ENCODE measurements at places on chromosomes 11 and 22.

DNA sequence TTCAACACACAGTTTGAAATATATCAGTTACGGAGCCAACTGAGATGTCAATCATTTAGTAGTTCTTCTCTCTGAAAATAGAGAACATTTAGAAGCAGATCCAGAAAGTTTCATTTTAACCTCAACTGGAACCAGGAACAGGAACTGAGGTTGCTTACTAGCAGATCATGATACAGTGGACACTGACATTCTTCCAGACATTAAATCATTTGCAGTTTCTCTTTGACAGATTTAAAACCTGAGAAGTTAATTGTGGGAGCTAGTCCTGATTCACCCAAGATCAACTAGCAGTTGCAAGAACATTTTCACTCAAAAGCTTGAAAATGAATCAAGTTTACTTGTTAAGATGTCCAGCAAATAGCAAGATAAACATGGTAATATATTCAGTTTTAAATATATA is 135.4 kb downstream of the SLC17A6 start:
- no peak for DNase-seq

GRCh38 chr11:72807792-72808191 is 6.4 kb upstream of the ATG16L2 start:
- DNase-seq, result no peak

GRCh38 chr11:2769409-2770095 is 69.8 kb upstream of the KCNQ1OT1 start:
- no peak for DNase-seq

DNA sequence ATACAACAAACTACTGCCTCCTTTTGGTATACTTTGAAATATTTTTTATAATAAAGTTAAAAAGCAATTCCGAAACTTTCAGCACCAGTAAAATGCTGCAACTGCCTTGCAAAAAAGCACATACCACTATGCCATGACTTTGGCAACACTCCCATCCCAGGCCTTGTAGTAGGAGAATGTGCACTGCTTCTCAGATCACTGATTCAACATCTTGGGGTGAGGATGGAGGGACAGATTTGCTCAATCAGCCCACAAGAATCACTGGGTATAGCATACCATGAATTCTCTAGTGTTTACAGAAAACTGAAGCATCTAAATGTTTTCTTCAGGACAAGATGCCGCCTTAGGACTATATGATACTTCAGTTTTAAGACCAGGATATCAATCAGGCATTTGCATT is 14.9 kb downstream of the EIF4ENIF1 start:
- no peak for DNase-seq

DNA sequence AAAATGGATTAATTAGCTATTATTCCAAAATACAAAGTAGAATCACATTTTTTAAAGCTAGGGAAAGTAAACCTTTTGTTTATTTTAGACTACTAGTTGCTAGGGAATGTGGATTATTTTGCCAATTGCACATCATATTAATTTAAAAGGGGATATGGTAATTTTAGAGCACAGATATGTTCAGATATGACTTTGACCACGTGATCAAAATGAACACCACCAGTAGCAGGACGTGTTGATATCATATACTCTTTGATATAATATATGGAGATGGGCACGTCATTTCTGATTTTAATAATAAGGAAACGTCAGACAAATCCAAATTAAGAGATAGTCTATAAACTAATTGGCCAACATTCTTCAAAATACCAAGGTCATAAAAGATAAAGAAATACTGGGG is 1188.3 kb upstream of the CNTN5 start:
- DNase-seq, result no peak

DNA sequence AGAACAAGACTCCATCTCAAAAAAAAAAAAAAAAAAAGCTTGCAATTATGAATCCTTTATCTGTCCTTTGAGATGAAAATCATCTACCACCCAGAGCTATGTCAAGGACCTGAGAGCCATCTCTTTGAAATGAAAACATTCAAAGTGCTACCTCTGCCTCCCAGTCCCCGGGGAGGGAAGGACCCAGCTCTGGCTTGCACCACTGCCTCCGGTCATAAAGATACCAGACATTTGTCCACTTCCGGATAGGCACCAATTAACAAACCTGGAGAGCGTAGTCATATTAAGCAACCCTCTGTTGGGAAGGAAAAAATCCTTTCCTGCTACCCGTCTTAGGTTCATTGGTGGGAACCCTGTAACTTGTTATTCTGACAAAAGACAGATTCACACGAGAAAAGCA is 98.6 kb downstream of the ARHGAP8 start:
- no peak for DNase-seq

GRCh38 chr22:23325183-23325582 is 144.9 kb downstream of the BCR start:
- peak; percentile 37 for DNase-seq

DNA sequence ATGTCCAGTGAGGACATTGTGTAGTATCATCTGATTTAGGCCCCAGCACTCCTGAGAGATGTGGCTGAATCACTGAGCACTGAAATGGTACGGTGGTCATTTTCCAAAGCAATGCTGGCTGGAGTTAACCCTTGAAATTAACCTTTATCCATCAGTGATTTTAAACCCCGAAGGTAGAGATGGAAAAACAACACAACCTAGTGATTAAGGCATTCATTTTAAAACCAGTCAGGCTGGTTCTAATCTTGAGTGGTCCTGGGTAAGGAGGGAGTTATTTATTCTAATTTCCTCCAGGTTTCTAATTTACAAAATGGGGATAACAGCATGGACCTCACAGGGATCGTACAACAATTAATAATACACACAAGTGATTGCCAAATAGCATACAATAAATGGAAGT is 6.6 kb upstream of the CSNK2A3 start:
- DNase-seq, result no peak

- DNase-seq, result no peak
Measured at GRCh38 chr22:37740455-37741311, 43.8 kb downstream of the TRIOBP start.

DNA sequence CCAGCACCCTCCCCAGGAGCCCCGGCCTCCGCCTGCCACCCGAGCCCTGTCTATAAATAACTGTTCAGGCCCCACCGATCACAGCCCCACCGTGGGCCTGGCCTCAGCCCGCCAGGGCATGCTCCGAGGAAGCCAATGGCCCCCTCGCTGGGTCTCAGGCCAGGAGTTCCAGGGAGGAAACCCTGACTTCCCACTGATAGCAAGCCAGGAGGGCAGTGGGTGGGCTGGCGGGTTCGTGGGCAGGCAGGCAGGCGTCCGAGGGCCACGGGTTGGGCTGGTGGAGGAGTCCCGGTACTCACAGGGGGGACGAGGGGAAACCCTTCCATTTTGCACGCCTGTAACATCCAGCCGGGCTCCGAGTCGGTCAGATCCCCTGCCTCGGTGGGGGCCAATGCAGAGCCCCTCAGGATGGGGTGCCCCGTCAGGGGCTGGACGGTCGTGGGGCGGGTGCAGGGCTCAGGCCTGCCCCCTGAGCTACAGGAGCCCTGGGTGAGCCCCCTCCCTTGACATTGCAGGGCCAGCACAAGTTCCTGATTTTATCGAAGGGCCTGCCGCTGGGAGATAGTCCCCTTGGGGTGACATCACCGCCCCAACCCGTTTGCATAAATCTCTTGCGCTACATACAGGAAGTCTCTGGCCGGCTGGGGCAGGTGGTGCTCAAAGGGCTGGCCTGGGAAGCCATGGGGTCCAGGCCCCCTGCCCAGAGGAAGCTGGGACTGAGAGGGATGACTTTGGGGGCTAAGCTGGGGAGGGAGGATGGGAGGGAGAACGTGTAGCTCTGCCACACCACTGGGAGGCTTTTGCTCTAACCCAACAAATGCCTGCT is at the start of gene SPI1:
TSS of gene SPI1 (minus strand) at position 538 of the 826 bp plus-strand sequence. CDS start at position 344, 194 bp downstream.
- DNase-seq, result peak; percentile 90

DNA sequence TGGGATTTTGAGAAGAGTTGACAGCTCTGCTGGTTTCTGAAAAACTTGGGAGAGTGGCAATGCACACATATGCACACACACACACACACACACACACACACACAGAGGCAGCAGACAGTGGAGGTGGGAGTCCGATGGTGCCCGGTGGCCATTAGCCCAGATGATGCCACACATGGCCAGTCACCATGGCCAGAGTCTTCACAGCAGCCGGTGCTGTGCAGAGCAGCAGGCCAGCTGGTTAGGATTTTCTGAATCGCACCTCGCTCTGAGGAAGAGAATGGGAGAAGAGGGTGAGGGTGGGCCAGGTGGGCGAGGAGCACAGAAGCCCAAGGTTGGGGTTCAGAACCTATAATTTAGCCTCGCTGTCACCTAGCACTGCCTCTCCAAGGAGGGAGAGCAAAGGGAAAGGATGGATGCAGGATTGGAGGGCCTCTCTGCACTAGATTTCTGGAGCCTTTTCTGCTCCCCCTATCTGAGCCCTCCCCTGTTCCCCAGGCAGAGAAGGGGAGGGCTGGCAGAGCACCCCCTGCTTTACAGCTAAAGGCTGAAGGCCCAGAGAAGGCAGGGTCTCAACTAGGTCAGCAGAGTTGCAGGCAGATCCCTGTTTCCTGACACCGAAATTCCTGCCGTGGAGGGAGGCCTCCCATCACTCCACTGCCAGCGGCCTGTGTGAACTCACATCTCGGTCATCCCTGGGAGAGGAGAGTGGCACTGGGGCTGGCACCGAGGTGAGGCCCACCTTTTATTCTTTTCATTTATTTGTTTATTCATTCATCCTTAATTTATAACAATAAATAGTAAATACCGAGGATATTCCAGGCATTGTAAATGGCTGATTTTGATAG is 25.8 kb upstream of the FXYD6 start:
- no peak for DNase-seq

Data from GM12865 (cell line).